H4 (cell line): ENCODE measurements at places on chromosomes 2 and 18. TPM values are rescaled to one million over a fixed set of nuclear protein-coding genes. Genes with fewer than 3 reads are reported as not detected.

The ACOXL gene
- total RNA-seq = not detected in 2 replicates

The VAMP8 gene
- total RNA-seq = 0.43 and 1.3 TPM in 2 replicates

The ZNF804A gene
- total RNA-seq = 4.0 and 6.0 TPM in 2 replicates

The EFR3B gene
- 0.19 and 0.21 TPM in 2 replicates for total RNA-seq

The ANAPC1 gene
- 36.4 and 44.8 TPM in 2 replicates for total RNA-seq

The SERPINB10 gene
- total RNA-seq = 1.0 TPM in 1 of 2 replicates, not detected in the other

The NT5C1B gene
- not detected in 2 replicates for total RNA-seq

The AMER3 gene
- not detected in 2 replicates for total RNA-seq

The TSPYL6 gene
- not detected in 2 replicates for total RNA-seq

The RIT2 gene
- total RNA-seq = 2.1 and 5.1 TPM in 2 replicates

The ACTG2 gene
- not detected in 2 replicates for total RNA-seq

The ANKRD30B gene
- 0.08 and 0.33 TPM in 2 replicates for total RNA-seq

The RPE gene
- 125 and 164 TPM in 2 replicates for total RNA-seq

The SERTAD2 gene
- total RNA-seq = 4.9 and 6.9 TPM in 2 replicates

The ALLC gene
- total RNA-seq = not detected in 2 replicates

The STK39 gene
- total RNA-seq = 9.2 and 12.6 TPM in 2 replicates

The COBLL1 gene
- total RNA-seq = 5.0 and 15.8 TPM in 2 replicates

The TEKT4 gene
- total RNA-seq = not detected in 2 replicates

The ELOA2 gene
- not detected in 2 replicates for total RNA-seq

The IL36G gene
- not detected in 2 replicates for total RNA-seq

The ANKRD29 gene
- 8.4 and 8.9 TPM in 2 replicates for total RNA-seq

The SCYGR4 gene
- not detected in 2 replicates for total RNA-seq

The RASGRP3 gene
- 3.2 and 6.3 TPM in 2 replicates for total RNA-seq

The CHRNA1 gene
- total RNA-seq = 0.94 and 1.1 TPM in 2 replicates

The LYG2 gene
- not detected in 2 replicates for total RNA-seq

The TCF7L1 gene
- 0.17 TPM in 1 of 2 replicates, not detected in the other for total RNA-seq

The CABYR gene
- total RNA-seq = 0.52 TPM in 1 of 2 replicates, not detected in the other

The LONRF2 gene
- total RNA-seq = 0.51 and 1.2 TPM in 2 replicates

The TPO gene
- total RNA-seq = not detected in 2 replicates

The TUBA3D gene
- total RNA-seq = not detected in 2 replicates

The ZNF638 gene
- 62.4 and 65.2 TPM in 2 replicates for total RNA-seq

The DAW1 gene
- not detected in 2 replicates for total RNA-seq

The POMC gene
- not detected in 2 replicates for total RNA-seq

The REG1A gene
- total RNA-seq = 0.49 and 0.95 TPM in 2 replicates

The ARHGEF4 gene
- 1.2 and 1.4 TPM in 2 replicates for total RNA-seq

The MAPRE3 gene
- 2.7 and 4.0 TPM in 2 replicates for total RNA-seq

The GAREM2 gene
- not detected in 2 replicates for total RNA-seq

The UGT1A9 gene
- 0.10 TPM in 1 of 2 replicates, not detected in the other for total RNA-seq

The NEU2 gene
- total RNA-seq = not detected in 2 replicates

The DOK1 gene
- 0.84 and 2.1 TPM in 2 replicates for total RNA-seq

The GALNT5 gene
- 0.04 and 0.14 TPM in 2 replicates for total RNA-seq

The SLC11A1 gene
- 0.04 and 0.10 TPM in 2 replicates for total RNA-seq

The CPSF3 gene
- 54.7 and 65.5 TPM in 2 replicates for total RNA-seq

The PPP1R1C gene
- total RNA-seq = 3.3 TPM in 2 replicates

The IL1RL1 gene
- total RNA-seq = not detected in 2 replicates

The SPIRE1 gene
- 8.9 and 10.7 TPM in 2 replicates for total RNA-seq

The ZFAND2B gene
- 22.7 and 37.4 TPM in 2 replicates for total RNA-seq
